ENCODE measurements at places on chromosomes 6 and 20.
A peak's percentile ranks its signal among the peaks of the same experiment; 100 is the strongest.

DNA sequence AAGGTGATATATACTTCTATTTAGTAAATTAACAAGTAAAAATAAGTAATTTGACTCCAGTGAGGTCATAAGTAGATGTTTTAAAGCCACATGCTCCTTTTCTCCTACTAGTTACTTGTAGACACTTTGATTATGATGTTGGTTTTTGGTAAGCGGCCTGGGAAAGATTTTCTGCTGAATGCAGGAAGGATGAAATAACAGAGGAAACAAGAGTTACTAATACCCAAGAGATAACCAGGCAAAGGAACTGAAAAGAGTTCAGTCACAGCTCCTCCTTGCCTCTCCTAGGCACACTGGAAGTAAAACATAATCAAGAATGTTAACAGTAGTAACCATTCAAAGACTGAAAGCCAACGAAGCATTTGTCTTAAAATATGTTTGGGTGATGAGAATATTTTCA is 203.3 kb downstream of the RNGTT start:
- DNase-seq, result no peak

GRCh38 chr6:16086965-16087364 is 41.9 kb upstream of the MYLIP start:
- DNase-seq, result no peak

DNA sequence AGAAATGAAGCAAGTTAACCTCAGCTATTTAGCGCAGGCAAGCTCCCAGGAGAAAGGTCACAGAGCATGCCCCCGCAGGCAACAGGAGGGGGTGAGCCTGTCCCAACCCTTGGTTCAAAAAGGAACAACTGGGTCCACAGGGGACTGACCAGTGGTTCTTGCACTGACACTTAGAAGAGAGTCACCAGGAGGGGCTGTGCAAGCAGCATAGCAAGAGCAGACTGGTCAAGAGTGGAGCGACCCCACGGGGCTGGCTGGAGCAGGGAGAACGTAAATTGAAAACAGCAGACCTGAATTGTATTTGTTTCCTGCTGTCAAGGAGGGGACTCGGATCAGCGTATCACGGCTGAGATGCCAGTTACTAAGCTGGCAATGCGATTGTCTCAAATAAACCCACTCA is 32.8 kb downstream of the GABRR1 start:
- no peak for DNase-seq

DNA sequence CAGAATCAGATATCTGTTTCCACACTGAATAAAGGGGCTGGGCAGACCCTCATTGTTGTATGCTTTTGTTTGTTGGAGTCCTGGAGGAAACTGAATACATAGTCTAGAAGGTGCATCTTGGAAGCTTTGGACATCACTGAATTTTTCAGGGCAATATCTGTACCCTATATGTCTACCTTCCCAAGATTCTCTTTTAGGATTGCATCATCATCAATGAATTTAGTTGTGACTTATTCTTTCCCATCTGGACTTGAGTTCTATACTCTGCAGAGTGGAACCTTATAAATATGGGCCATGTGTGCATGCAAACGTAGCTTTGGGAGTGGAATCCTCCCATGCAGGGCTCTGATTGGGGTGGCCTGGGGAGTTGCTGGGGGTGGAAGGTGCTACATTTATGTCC is 60.7 kb upstream of the PROKR2 start:
- no peak for DNase-seq

- DNase-seq, result no peak
These were observed 249.4 kb downstream of the DLL1 start for GRCh38 chr6:170041526-170041925.

DNA sequence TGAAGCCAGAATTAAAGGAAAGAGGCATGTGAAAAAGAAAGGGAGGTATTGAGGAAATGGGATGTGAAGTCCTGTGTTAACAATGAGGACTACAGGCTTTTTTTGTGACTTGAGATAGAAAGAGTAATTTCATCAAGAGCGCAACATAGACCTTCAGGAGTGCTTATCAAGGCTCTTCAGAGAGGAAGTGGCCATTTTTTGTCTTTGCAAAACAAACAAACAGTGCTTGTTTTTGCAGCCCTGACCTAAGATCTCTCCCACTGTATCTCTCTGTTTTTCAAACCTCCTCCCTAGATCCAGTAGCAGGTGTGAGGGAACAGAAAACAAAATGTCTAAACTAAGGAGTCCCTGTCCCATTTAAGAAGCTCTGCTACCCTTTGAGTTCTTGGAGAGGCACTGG is 710.3 kb upstream of the MARCKS start:
- DNase-seq, result no peak

DNA sequence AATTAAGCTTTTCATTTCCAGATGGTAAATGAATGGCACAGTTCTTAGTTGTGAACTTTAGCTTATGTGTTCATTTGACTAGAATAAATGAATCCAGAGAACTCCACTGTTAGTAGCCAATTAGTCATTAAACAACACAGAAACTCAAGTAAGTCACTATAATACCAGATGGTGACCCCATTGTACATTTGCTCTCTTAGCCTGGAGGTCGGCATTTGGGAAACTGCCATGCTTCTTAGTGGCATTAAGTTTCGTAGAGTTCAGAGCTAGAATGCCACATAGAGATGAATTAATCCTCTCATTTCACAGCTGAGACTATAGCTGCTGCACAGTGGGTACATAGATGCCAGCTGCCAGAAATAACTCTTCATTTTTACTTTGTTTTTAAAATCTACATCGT is 10.8 kb upstream of the DTNBP1 start:
- no peak for DNase-seq

- no peak for DNase-seq
These were observed 206.6 kb downstream of the ZMYND8 start for GRCh38 chr20:47149939-47150338.

DNA sequence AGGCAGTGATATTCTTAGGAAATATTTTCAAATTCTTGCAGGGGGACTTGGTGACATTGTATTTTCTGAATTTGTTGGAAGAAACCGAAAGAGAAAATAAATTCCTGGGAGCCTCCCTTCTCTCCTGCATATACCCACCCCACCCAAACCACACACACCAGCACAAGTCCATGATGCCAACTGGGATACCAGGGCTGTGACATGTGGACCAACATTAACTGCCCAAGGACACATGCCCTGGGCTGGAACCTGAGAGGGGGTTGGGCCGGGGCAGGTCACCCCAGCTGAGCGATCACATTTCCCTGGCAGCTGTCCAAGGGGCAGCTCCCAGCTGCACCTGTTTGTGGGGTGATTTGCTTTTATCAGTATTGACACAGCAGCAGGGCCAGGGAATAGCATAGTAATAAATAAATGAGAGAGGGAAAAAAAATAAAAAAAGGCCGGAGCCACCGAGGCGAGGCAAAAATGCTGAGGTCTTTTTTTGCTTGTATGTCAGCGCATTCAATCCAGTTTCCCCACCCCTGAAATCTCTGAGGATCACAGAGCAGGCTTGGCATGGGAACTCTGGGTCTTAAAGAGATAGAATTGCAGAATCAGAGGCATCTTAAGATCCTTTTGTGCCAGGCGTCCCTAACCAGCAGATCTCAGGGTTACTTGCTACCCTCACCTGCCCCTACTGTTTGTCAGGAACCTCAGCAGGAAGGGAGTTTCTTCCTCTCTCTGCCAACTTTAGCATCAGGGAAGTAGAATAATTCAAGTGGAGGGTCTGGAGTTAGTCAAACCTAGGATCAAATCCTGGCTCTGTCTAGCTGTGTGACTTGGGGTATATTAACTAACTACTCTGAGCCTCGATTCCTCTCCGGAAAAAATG is 66.5 kb upstream of the PIM1 start:
- DNase-seq, result peak; percentile 14

- no peak for DNase-seq
These were observed 2.6 kb upstream of the C20orf144 start for GRCh38 chr20:33659341-33660034.
